ENCODE measurements at places on chromosomes 4 and X.

DNA sequence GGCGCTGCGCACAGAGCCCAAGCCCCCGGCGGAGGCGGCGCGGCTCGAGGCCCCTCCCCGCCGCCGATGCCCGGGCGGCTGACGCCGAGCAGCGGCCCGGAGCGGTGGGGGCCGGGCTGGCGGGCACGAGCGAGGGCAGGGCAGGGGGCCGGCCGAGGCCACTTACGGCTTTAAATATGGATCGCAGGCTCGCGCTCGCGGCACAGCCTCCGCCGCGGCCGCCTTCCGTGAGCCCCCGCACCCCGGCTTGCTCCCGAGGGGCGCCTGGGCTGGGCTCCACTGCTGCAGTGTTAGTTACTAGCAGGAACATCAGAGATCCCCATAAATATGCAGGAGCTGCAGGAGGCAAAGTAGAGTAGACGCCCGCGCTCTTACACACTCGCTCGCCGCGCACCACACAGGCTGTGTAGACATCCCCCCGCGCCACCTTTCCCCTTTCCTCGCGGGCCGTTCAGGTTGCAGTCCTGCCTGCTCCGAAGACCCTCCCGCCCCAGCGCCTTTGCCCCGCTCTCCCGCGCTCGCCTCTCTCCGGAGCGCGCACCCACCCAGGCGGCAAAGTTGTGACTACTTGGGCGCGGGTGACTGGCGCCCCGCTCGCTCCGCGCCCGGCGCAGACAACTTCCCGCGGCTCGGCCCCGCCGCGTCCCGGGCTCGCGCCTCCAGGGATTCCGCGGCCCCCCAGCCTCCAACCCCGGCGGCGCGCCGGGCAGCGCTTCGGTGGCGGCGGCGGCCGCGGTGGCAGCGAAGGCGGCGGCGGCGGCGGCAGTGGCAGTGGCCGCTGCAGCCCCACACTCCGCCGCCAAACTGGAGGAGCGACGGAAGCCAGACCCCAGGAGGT is 152.0 kb upstream of the SLC4A4 start:
- peak; percentile 4 for DNase-seq

DNA sequence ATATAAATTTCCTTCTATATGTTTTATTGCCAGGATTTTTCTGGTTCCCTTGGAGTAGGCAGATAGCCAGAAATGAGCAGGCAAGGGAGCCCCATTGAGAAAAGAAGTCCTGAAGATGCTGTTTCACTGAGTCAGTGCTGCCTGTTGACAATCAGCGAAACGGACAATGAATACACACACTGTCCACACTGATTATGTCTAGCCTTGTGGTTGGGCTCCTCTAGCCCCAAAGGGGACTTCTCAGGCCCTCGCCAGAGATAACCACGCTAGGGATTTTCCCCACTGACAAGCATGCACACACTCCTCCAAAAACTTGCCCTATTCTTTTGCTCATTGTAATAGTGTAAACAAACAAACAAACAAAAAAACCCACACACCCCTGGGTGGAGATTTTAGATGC is 369.3 kb downstream of the DMD start:
- no peak for DNase-seq

- DNase-seq, result no peak
These were observed 8.8 kb downstream of the SH3D19 start for GRCh38 chr4:151316645-151317044.

DNA sequence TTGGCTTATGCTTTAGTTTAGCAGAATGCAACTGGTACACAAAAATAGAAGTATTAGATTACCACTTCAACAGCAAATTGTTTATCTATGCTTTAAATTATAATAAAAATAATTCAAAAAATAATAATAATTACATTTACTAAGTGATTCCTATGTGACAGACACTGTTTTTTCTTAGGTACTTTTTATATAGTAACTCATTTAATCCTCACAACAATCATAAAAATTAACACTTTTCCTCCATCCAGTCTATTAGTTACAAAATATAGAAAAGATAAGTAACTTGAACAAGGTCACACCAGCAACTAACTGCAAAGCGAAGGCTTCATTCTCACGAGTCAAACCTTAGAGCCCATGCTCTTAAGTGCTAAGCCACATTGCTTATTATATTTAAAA is 155.2 kb downstream of the PDGFC start:
- DNase-seq, result no peak

- DNase-seq, result no peak
These were observed 4.6 kb upstream of the FGFRL1 start for GRCh38 chr4:1006856-1007255.
